ENCODE measurements at places on chromosomes 4 and X.

- no peak for DNase-seq
Observed at GRCh38 chrX:148574237-148574973, 74.0 kb downstream of the AFF2 start.

DNA sequence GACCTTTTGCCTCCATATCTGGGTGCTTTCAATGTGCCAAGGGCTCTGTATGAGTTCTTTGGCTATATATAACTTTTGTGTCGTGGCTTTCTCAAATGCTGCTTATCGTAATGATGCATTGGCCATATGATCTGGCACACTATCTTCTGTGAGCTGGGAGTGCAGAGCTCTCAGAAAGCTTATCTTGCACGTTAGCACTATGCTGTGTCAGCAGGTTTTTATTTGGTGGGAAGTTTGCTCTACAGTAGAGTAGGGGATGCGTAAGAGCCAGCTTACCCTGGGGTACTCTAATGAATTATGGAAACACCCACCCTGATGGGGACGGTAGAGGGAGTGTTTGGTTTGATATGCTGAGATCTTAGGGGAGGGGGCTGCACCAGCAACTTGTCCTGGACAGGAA lies 119.6 kb downstream of the FAAH2 start:
- no peak for DNase-seq

DNA sequence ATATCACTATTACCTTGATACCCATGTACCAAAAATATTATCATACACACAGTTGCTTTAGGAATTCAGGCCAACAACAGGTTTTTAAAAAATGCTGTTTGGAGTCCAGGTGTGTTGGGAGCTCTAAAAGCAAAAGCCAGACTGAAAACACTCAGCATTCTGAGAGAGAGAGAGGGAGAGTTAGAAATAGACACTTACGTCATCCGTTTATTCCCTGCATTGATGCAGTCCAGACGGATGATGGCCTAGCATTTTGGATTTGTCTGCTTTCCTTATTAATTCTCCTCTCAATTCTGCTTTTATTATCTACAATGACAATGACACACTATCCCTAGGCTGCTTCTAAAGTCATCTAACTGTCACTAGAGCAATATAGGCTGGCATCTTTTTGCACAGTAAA lies 358.3 kb upstream of the BOD1L1 start:
- no peak for DNase-seq

DNA sequence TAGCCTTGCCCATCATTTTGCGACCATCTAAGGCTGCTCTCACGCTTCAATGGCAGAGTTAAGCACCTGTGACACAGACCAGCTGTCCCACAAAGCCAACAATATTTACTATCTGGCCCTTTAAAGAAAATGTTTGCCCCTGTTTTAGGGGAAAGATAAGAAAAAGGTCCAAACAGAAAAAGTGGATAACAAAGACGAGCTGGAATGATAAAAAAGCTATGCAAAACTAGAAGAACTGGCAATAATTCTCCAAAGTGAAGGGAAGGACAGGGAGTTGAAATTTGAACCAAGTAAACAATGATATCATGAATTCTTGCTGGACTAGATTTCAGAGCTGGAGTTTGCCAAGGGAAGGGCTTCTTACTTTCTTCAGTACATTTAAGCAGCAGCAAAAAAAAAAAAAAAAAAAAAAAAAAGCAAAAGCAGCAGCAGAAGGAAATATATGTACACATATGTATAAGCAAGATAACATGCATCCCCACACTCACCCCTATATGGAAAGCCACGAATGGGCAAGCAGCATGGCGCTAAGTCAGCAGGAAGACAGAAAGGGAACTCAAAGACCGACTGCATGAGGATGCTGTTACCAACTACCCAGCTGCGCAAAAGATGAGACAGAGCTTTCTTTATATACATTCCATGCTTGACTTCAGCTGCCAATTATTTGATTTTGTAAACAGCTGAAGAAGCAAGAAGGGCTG lies 12.5 kb downstream of the TRAPPC2 start:
- DNase-seq = no peak

GRCh38 chrX:46573892-46574773 lies 568 bp downstream of the CHST7 start:
- DNase-seq = peak; percentile 76

DNA sequence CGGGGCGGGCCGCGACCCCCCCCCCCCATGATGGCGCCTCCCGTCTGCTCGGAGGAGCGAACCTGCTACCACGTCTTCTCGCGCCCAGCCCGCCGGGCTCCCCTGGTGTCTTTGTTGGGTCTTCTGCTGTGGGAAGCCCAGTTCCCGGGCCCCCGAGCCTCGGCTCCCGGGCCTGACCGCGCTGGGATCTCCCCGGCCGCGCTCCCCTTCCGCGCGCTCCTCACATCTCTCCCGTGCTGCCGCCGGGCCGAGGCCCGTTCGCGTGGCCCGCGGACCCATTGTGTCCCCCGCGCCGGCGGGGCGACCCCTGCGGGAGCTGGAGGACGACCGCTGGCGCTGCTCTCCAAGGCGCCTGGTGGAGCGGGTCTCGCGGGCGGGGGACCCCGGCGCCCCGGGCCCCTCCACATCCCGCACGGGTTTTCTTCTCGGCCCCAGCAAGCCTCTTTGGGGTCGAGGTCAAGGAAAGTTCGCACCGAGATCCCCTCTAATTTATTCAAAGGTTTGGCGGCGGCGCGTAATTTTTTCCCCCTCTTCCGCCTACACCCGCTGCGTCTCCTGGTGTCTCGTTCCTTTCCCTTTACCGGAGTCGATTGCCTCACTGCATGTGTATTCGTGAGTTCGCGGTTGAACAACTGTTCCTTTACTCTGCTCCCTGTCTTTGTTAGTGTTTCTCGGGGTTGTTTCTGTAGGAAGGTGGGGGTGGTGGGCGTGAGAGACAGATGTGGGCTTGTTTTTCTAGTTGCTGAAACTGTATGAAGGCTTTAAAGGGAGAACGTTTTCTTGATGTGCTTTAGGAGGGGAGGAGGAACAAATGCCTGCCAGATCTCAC lies 770 bp downstream of the SMAD1 start:
- DNase-seq = peak; percentile 3

DNA sequence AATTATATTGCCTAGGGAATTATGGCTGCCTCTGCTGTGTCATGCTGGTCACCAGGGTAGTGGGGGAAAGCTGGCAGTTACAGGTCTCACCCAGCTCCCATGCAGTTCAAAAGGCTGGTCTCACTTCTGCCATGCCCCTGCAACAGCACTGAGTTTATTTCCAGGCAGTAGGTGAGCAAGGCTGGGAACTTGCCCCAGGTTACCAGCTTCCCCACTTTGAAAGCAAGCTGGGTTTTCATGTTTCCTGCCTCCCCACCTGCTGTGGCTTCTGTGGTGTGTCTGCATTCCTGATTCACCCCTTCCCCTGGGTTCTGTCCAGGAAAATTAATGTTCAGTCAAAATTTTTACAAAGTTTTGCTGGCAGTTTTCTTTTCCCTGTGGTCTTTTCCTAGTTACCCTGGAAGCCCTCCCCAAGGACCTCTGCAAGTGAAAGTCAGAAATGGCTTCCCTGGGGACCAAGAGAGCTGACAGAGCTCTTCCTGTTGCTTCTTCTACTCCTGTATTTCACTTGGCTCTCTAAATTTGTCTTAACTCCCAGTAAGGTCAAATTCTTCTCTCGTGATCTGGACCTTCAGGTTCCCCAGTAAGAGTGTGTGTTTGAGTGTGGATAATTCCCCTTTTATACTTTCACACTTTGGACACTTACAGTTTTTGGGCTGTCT lies 58.5 kb upstream of the AGTR2 start:
- no peak for DNase-seq

GRCh38 chr4:25180524-25181131 lies 20.4 kb upstream of the SEPSECS start:
- peak; percentile 57 for DNase-seq

GRCh38 chr4:2259541-2260343 lies 2.2 kb downstream of the MXD4 start:
- DNase-seq = no peak

GRCh38 chr4:74451214-74451661 lies 6.3 kb downstream of the AREG start:
- DNase-seq = no peak

GRCh38 chr4:74805601-74806000 lies 11.3 kb upstream of the BTC start:
- no peak for DNase-seq

GRCh38 chr4:36349938-36350549 lies 68.6 kb downstream of the DTHD1 start:
- DNase-seq = no peak

GRCh38 chrX:131762802-131763234 lies 218.9 kb downstream of the OR13H1 start:
- no peak for DNase-seq

DNA sequence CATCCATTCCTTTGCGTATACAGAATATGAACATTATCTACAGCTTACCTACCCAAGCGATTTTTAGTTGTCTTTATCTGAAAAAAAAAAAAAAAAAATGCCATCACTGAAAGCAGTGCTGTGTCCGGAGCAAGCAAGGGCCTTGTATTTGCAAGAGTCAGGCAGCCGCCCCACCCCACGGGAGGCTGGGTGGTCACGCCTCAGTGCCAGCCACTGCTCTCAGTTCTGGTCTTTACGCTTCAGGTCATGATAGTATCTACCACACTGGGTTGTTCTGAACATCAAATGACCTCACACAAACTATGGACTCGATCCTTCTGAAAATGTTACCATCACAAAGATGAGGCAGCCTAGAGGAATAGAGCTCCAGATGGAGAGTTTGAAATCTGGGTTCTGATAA lies 62.7 kb upstream of the HELT start:
- DNase-seq = no peak

- DNase-seq = peak; percentile 65
Observed at GRCh38 chr4:80138551-80139538, 58.5 kb upstream of the PRDM8 start.

- DNase-seq = no peak
Observed at GRCh38 chr4:173917255-173917960, 366.1 kb downstream of the FBXO8 start.

DNA sequence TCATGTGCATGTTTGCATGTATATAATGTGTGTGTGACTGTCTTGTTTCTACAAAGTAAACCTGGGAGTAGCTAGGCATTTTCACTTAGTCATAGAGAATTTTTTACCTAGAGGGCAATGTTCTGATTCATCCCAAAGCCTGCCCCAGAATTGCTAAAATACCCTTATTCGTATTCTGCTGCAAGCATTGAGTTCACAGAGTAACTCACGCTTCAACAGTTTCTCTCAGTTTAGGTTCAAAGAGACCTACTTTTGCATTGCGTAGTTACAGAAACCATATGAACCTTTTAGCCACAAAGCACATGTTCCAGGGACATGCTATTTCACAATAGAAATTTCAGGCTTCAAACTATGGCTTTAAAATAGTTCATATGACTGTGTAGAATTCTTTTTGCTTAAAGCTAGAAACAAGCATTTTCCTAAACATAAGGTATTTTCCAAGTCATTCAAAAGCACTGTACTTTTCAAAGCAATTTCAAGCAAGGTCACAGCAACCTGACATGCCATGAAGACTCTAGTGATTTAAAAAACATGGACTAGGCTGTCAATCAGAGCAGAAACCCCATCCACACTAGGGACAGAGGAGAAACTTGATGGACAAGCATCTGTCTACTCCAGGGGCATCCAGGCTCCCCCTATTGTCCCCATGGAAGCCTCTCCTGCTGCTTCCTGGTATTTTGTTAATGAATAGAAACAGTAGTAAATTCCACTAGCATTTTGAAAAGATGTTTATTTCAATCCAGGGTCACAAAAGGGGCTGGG lies 81.5 kb upstream of the MAPK10 start:
- DNase-seq = no peak

DNA sequence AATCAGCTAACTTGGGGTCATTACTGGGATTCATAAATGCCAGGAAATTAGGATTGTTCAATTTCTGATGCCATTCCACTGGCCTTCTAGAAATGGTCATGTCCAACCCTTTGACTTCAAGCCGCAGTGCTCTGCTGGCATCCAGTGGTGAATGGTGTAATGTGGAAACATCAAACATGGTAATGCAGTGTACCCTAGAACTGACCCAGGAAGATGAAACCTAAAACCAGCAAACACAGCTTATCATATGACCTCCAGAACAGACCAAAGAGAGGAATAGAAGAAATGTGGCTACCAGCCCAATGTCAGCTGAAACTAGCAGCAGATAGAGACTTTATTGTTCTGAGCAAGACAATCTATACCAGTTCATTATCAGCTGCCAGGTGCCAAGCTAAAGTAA lies 13.8 kb downstream of the CXCL13 start:
- no peak for DNase-seq

Data from CD4-positive, alpha-beta T cell treated with Interleukin-10 for 1 hour (primary cell).